ENCODE measurements at places on chromosomes 7 and 10. TPM values are rescaled to one million over a fixed set of nuclear protein-coding genes. Genes with fewer than 3 reads are reported as not detected.

GRK5 gene
- 52.8 TPM for total RNA-seq

- H3K4me1 ChIP-seq, result peaks cover 59% of the 10 kb centered on the region
- H3K36me3 ChIP-seq, result peaks cover 1% of the 10 kb centered on the region
- H3K4me3 ChIP-seq, result no peak overlapping the region
- no peak for DNase-seq
- H3K27me3 ChIP-seq, result no peaks in the 10 kb centered on the region
Measured at GRCh38 chr10:102608487-102608886, 35.8 kb upstream of the TRIM8 start.

DNA sequence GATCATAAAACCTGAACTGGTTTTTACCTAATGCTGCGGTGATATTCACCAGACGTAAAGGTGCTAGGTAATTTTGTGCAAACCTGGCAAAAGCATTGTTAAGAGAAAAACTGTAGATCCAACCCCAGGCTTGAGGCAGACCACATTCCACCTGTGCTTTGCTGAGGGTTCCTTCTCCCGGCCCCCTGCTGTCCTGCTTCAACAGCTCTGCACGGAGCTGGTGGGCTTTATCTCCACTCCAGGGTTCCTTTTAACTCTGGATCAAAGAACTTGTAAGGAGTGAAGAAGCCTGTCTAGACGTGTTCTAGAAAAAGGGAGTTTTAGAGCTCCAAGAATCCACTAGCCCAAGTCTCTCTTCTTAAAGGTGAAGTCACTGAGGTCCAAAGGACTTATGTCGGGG lies 87.5 kb upstream of the NMT2 start:
- H3K4me1 ChIP-seq, result peaks cover 24% of the 10 kb centered on the region
- no peaks in the 10 kb centered on the region for H3K36me3 ChIP-seq
- H3K27me3 ChIP-seq, result no peaks in the 10 kb centered on the region
- H3K4me3 ChIP-seq, result no peak overlapping the region
- no peak overlapping the region for H3K27ac ChIP-seq
- no peak for DNase-seq

DNA sequence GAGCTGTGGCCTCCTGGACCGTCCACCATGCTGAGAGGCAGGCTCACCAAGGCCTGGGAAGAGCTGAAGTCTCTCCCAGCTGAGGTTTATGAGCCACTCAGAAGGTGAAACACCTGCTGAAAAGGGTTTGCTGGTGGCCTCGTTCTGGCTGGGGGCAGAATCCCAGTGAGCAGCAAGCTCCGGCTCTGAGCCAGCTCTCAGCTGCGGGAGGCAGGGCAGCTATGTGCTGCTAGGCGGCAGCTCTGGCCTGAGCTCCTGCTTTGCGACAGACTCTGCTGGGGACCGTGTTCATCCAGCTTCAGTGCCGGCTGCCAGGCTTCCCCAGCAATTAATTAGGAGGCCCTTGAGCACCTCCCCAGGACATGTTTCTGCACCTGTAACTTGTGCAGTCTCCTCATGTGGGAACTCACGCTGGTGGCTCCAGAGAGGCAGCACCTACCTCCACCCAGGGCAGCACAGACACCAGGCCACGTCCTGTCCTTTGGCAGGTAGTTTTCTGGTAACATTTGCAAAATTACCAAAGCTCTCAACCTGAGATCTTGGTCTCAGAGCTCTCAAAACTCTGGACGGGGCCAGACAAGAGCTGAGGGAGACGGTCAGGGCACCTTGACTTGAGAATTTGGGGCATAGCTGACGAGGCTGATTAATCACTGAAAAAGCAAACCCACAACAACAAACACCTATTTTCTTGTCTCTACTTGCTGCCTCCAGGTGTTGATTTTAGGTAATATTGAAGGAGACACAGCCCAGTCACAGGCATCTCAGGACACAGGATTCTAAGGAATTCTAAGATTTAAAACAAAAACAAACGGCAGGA lies 185.0 kb downstream of the TCERG1L start:
- H3K4me1 ChIP-seq, result peaks cover 11% of the 10 kb centered on the region
- H3K4me3 ChIP-seq, result no peak overlapping the region

- no peaks in the 10 kb centered on the region for H3K4me1 ChIP-seq
- DNase-seq, result no peak
- H3K4me3 ChIP-seq, result no peak overlapping the region
- H3K27me3 ChIP-seq, result no peaks in the 10 kb centered on the region
- H3K36me3 ChIP-seq, result no peaks in the 10 kb centered on the region
- H3K27ac ChIP-seq, result no peak overlapping the region
Measured at GRCh38 chr7:125605241-125605640, 675.6 kb upstream of the POT1 start.

TRIL gene
- 1.9 TPM for total RNA-seq

- H3K36me3 ChIP-seq, result no peaks in the 10 kb centered on the region
- DNase-seq, result no peak
- H3K4me3 ChIP-seq, result no peak overlapping the region
- peak overlapping the region; percentile 16 for H3K27ac ChIP-seq
Measured at GRCh38 chr7:18575622-18576572, 80.3 kb downstream of the HDAC9 start.

ZNF804B gene
- not detected for total RNA-seq

DNA sequence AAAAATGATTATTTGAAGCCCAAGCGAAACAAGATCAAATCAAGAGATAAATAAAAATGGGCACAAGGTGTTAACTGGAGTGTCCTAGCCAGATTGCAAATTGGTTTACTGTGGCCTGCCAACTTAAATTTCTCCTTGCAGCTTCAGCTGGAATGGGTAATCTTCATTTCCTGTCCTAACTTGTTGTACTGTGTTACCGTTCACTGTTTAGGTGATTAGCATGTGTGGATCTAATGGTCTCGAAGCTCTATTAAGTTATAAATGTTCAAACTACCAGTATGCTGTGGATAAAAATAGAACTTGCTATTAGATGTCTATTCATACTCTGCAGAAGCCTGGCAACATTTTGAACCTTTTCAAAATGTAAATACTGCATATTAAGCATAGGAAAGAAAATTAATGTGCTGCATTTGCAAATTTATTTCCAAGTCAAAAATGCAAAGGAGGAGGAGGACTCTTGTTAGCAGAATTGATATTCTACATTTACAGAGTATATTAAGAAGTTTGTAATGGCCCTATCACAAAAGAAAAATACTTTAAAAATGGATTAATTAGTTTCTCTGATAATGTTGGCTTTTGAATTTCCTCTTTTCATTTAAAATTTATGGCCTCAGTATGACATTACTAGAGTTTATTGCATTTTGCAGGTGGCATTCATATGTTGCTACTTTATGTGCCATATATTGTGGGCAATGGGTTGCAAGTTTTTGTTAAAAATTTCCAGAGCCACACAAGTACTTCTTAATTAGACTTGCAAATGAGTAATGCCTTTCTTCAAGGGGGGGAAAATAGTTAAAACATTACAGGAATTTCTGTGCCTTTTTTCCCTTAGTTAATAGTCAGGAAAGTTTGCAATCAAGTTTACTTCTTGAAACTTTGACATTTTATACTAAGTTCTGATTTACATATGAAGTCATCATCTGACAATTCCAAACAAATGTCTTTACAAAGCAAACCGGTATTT lies 92.1 kb downstream of the CABCOCO1 start:
- H3K27me3 ChIP-seq, result no peaks in the 10 kb centered on the region
- H3K4me3 ChIP-seq, result no peak overlapping the region
- DNase-seq, result no peak
- peaks cover 4% of the 10 kb centered on the region for H3K4me1 ChIP-seq

TET1 gene
- 2.2 TPM for total RNA-seq

DNA sequence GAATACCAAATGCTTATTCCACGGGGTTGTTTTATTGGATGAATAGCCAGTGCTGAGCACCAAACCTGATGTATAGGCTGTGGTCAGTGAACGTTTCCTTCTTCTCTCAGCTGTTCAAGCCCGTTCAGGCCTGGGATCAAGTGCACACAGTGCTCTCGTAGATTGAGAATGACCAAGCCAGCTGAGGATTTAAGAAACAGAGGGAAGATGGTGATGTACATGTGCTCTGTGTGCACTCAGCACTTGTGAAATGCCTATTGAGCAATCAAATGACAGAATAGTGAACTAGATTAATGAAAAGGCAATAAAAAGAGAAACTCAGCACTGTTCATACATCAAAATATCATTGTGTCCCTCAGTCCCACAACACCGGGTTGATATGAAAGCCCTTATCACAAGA lies 302.5 kb downstream of the BMPER start:
- H3K4me1 ChIP-seq, result no peaks in the 10 kb centered on the region
- no peak overlapping the region for H3K4me3 ChIP-seq
- no peak overlapping the region for H3K27ac ChIP-seq
- H3K36me3 ChIP-seq, result no peaks in the 10 kb centered on the region

GPR37 gene
- total RNA-seq, result not detected

DNA sequence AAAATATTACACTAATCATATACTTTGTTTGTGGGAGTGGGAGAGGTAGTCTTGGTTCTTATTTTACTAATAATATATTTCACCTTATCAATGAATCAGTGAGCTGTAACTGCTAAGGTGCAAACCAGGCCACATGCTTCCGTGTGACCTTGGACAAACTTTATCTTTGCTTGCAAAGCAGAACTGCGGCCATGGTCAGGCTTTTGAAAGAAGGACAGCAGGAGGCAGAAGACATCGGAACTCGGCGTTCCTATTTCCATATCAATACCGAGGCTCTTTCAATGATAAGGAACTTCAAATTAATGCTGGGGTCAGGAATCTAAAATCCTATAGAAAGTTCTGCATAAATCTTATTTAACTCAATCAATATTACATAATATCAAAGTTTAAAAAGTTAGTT lies 491.9 kb upstream of the PFKP start:
- no peak for DNase-seq
- no peaks in the 10 kb centered on the region for H3K4me1 ChIP-seq
- peaks cover 5% of the 10 kb centered on the region for H3K27me3 ChIP-seq
- no peaks in the 10 kb centered on the region for H3K36me3 ChIP-seq
- no peak overlapping the region for H3K27ac ChIP-seq

GRCh38 chr10:103451831-103452505 lies at the start of gene CALHM2:
Gene CALHM2 (minus strand): TSS chr10:103452370. CDS start chr10:103449941, 2,429 bp downstream.
- peaks cover 56% of the 10 kb centered on the region for H3K4me1 ChIP-seq
- peaks cover 37% of the 10 kb centered on the region for H3K36me3 ChIP-seq
- peak within 1 kb of the TSS; percentile 78 for H3K4me3 ChIP-seq
- H3K27ac ChIP-seq, result peak within 1 kb of the TSS; percentile 94
- H3K27me3 ChIP-seq, result peaks cover 12% of the 10 kb centered on the region
- peak; percentile 80 for DNase-seq

PRLHR gene
- total RNA-seq, result not detected

- H3K4me1 ChIP-seq, result no peaks in the 10 kb centered on the region
- H3K27me3 ChIP-seq, result peaks cover 4% of the 10 kb centered on the region
- DNase-seq, result no peak
- H3K4me3 ChIP-seq, result no peak overlapping the region
Measured at GRCh38 chr10:109647627-109648026, 275.7 kb downstream of the XPNPEP1 start.

DNA sequence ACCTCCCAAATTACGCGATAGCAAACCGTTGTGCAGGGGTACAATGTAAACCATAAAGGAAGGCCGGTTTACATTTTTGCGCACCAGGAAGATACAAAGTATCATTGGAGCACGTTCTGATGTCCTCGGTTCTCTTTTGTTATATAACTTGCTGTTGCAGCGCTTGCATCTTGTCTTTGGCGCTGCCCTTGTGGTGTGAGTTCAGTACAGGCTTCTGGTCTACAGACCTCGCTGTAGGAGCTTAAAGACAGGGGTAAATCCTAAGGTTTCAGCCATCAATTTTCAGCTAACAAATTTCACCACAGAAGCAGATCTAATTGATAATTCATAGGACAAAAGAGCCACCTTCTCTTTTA lies 1.5 kb upstream of the MKX start:
- H3K4me3 ChIP-seq, result no peak overlapping the region
- DNase-seq, result no peak
- H3K27ac ChIP-seq, result no peak overlapping the region
- H3K4me1 ChIP-seq, result peaks cover 50% of the 10 kb centered on the region
- no peaks in the 10 kb centered on the region for H3K36me3 ChIP-seq

DNA sequence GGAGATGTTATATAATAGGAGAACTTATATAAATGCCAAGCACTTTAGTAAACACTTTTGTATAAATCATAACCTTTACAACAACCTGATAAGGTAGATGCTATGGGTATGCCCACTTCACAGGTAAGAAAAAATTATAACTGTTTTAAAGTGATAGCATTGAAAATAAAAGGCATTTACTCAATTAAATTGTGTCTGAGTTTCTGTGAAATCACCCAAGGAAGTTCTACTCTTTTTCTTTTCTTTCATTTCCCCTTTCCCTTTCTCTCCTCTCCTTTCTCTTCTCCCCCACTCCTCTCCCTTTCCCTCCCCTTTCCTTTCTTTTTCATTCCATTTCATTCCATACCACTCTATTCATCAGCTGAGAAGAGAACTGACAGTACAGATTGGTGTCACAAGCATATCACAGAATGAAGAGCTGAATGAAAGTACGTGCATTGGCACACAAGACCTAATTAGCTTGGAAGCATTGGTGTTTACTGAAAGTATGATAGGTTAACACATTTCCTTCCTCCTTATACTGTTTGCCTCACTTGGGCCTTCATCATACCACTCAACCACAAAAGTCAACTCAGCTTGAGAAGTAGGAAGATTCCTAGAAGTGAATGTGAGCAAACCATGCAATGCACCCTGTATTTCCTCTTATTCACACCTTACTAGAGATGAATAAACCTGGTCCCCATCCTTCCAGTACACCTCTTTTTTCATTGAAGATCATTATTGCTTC lies 117.9 kb upstream of the AGR3 start:
- H3K27ac ChIP-seq, result no peak overlapping the region
- H3K4me1 ChIP-seq, result no peaks in the 10 kb centered on the region
- no peak overlapping the region for H3K4me3 ChIP-seq
- no peaks in the 10 kb centered on the region for H3K27me3 ChIP-seq
- DNase-seq, result no peak

GRCh38 chr7:116225860-116226259 lies 15.5 kb downstream of the TES start:
- no peak overlapping the region for H3K4me3 ChIP-seq
- no peak overlapping the region for H3K27ac ChIP-seq
- H3K27me3 ChIP-seq, result no peaks in the 10 kb centered on the region
- no peak for DNase-seq
- H3K4me1 ChIP-seq, result peaks cover 37% of the 10 kb centered on the region

RARRES2 gene
- 17.6 TPM for total RNA-seq

DNAJB9 gene
- total RNA-seq, result 47.9 TPM

SPDYE6 gene
- total RNA-seq, result not detected

GRCh38 chr7:37357637-37357996 lies 91.0 kb downstream of the ELMO1 start:
- no peaks in the 10 kb centered on the region for H3K36me3 ChIP-seq
- H3K27ac ChIP-seq, result peak overlapping the region; percentile 90
- no peaks in the 10 kb centered on the region for H3K27me3 ChIP-seq

DNA sequence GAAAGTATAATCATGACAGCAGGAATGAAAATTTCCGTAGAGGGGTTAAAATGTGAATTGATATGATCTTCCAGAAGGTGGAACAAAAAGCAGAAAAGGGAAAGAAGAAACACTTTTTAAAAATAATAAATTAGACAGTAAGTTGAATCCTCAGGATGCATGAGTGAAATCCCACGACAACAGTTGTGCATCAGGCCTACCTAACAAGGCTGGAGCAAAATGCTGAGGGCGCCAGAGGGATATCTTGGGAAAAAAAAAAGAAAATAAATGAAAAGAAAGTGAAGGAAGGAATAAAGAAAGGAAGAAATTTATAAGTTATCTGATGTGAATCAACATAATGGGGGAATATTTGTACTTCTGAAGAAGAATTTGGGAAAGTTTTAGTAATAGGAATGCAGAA lies 13.0 kb upstream of the HUS1 start:
- H3K27me3 ChIP-seq, result no peaks in the 10 kb centered on the region
- DNase-seq, result no peak
- peak overlapping the region; percentile 71 for H3K27ac ChIP-seq
- H3K4me1 ChIP-seq, result peaks cover 11% of the 10 kb centered on the region
- H3K4me3 ChIP-seq, result peak overlapping the region; percentile 70

BBS9 gene
- 13.7 TPM for total RNA-seq
